ENCODE measurements at places on chromosomes 12 and 14. TPM values are rescaled to one million over a fixed set of nuclear protein-coding genes. Genes with fewer than 3 reads are reported as not detected.

The GLS2 gene
- 1.6 TPM for polyA plus RNA-seq

The AQP6 gene
- 22.1 TPM for polyA plus RNA-seq

GRCh38 chr12:15244341-15244740 is 23.1 kb upstream of the RERG start:
- no peak for DNase-seq

DNA sequence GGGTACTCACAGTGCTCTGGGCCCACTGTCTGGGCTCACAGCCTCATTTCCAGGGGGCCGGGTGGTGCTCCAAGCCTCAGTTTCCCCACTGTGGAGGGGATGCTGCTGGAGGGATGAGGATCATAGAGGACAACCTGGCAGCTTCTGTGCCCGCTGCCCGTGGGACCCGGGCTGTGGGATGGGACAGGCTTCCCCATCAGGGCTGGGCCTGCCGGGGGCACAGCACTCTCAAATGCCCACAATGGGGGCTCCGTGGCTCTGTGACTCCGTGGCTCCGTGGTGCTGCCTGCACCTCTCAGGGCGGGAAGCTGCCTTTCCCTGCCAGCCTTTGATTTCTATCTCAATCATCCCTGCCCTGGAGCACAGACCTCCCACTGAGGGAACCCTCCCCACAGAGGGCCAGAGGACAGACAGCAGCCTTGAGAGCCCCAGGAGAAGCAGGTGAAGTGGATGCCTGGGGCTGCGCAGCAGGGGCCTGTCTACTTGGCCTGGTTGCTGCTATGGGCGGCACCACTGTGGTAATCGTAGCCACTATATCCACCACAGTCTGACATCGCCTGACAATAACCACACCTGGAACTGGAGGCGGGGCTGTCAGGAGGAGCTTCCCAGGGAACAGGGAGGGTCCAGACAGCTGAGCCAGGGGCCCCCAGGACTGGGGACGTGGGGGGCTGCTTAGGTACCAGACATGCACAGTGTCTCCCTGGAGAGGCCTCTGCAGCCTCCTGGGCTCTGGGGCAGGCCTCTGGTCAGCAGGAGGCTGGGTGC is 375.9 kb downstream of the TMEM121 start:
- no peak for DNase-seq

GRCh38 chr12:92511786-92512185 is 191.0 kb upstream of the PLEKHG7 start:
- no peak for DNase-seq

DNA sequence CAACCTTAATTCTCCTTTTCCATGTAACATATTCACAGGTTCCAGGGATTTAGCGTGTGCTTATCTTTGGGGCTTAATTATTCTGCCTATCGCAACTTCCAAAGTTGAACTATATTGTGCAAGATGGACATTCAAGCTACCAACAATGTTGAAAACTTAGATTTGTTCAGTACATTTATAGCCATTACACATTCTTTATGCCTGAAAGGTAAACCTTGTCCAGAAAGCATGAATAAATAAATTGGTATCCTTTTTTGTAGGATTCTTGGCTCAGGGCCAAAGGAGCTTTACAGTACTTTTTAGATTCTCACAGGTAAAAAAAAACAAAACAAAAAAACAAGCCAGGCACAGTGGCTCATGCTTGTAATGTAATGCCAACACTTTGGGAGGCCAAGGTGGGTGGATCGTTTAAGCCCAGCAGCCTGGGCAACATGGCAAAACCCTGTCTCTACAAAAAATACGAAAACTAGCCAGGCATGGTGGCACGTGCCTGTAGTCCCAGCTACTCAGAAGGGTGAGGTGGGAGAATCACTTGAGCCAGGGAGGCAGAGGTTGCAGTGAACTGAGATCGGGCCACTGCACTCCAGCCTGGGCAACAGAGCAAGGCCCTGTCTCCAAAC is 3.3 kb downstream of the C12orf56 start:
- no peak for DNase-seq

DNA sequence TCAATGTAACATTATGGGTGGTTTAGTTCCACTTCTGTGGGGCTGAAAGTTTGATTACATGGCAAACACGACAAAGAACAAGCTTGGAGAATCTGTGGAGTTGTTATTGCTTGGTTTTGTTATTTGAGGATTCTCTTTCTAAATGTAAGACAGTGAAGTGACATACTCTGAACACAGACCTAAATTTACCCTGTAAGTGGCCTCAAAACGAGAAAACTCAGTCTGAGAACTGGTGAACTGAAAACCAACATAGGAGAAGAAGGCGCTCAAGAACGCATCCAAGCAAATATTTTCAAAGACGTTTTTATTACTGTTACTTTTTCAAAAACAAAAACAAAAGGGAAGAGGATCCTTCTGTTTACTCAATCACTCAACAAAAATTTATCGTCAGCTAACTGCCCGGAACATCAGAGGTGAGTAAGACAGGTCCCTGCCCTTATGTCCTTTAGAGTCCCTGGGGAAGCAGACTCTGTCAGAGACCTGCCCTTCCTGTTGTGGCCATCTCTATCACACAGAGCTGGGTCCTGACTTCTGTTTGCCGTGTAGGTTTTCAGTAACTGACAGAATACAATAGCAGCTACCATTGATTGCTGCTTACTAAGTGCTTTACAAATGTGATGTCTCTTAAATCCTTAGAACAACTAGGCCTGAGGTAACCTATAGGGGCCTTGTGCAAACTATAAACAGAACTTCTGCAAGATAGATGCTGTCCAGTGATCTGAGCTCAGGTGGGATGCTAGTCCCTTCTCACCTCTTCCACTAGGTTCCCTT is 79.3 kb upstream of the C12orf71 start:
- DNase-seq: no peak

DNA sequence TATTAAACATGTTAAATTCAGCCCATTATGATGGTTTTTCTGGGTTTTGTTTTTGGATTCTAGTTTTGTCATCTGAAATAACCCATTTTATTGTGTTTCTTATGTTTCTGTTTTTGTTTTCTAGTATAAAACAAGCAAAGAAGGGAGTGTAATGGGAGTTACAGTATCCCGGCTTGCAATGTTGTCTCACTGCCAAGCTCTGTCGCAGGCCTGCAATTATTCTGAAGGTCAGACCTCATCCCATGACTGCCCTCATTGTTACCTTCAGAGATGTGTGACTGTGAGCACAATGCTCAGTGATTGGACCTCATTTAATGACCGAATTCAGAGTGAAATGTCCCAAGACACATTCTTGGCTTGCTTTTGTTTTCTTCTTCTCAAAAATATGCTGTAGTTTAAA is 73.0 kb upstream of the ATF1 start:
- DNase-seq: peak; percentile 20

- DNase-seq: no peak
These were observed 16.3 kb upstream of the CD9 start for GRCh38 chr12:6183689-6184428.

DNA sequence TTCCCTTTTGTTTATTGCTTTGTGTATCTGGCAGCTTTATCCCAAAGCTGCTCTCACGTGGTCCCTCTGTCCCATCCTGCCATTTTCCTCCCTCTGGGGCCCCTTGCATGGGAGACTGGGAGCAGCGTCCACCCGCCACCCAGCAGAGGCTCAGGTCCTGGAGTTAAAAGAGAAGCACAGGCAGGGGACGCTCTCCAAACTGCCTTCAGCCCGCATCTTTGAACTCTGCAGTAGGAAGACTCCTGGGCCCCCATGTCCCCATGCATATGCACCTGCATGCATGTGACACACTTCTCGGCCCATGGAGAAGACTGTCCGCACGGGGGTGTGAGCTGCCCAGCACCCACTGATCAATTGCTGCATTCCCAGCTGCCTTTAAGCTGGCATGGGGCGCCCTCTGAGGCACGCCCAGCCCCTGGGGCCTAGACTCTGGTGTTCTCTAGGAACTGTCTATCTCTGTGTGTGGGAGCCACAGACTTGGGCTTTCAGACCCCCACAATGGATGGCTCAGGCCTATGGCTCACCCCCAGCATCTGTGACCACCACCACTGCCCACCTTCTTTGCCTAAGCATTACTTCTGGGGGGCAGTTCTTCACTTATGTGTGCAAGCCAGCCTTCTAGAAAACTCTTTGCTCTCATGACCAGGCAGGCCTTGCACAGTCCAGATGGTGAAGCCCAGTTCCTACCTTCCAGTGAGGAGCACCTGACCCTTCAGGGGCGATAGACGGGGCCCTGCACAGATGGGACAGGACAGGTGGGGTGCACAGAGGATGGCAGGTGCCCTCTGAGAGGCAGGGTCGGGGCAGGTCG is 96.1 kb upstream of the DIO3 start:
- no peak for DNase-seq

- no peak for DNase-seq
These were observed 40.9 kb upstream of the A2ML1 start for GRCh38 chr12:8781381-8782127.

Data from right renal pelvis (tissue), 4 donors.